ENCODE measurements at places on chromosomes 3 and 15.

GRCh38 chr15:30963681-30964080, 27.7 kb downstream of the MTMR10 start:
- DNase-seq, result no peak

- DNase-seq, result no peak
Measured at GRCh38 chr3:113571360-113571759, 39.0 kb downstream of the SIDT1 start.

DNA sequence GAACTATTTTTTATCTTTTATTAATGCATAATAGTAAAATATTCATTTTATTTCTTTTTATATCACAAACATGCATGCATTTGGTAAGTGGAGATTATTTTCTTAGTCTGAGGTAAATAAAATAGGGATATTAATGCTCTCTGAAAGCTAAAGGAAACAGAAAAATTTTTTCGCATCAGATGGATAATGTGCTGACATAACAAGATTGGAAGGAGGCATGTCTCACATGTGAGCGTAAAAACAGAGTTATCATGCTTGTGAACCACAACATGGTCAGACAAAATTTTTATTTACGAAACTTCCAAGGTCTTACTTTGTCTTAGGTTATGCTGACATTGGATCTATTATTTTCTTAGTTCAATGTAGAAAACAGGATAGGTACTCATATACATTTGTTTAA, 166.1 kb downstream of the SPATA16 start:
- no peak for DNase-seq

- DNase-seq, result no peak
Measured at GRCh38 chr3:136473716-136474326, 223.7 kb downstream of the PCCB start.

DNA sequence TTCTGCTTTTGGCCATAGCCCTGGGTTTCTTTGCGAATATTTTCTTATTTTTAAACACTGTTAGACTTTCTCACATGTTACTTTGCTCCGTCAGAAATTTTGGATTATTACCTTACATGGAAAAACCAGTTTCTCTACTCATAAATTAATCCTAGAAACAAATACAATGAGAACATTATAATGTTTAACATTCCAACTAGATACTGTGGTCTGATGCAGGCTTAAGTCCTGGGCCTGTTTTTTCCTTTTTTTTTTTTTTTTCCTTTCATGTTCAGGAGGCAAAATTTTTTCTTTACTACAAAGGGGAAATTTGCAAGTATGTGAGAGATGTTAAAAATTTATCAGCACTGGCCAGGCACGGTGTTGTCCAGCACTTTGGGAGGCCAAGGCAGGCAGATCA, 28.9 kb downstream of the POPDC2 start:
- DNase-seq, result no peak

GRCh38 chr15:88608607-88609181, 12.4 kb upstream of the AEN start:
- DNase-seq, result no peak
